ENCODE measurements at places on chromosomes 3 and 15. TPM values are rescaled to one million over a fixed set of nuclear protein-coding genes. Genes with fewer than 3 reads are reported as not detected.

DNA sequence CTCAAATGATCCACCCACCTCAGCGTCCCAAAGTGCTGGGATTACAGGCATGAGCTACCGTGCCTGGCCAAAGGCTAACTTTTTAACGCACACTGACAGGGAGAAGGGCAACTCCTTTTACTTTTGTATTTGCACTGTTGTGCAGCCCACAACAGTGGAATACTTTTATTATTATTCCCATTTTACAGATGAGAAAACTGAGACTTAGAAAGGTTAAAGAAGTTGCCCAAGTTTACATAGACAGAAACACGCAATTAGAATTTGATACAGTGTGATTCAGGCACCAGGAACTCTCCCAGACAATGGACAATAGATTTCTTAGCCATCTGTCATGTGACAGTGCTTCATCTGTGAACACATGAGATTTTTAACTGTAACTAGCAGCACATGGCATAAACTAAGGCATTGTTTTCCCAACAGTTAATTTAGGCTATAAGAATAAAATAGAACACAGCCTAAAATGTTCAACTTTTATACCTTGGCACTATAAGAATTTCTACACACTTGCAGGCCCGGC, 18.8 kb downstream of the STAG1 start:
- no peak overlapping the region for H3K27ac ChIP-seq
- peaks cover 29% of the 10 kb centered on the region for H3K4me1 ChIP-seq
- no peak for DNase-seq
- H3K36me3 ChIP-seq: no peaks in the 10 kb centered on the region
- no peak overlapping the region for H3K4me3 ChIP-seq

GRCh38 chr15:100687582-100688141, 85.3 kb downstream of the ASB7 start:
- H3K4me3 ChIP-seq: no peak overlapping the region
- no peak for DNase-seq
- H3K27ac ChIP-seq: no peak overlapping the region
- no peaks in the 10 kb centered on the region for H3K36me3 ChIP-seq

- no peak overlapping the region for H3K4me3 ChIP-seq
- H3K4me1 ChIP-seq: peaks cover 3% of the 10 kb centered on the region
- no peak overlapping the region for H3K27ac ChIP-seq
- DNase-seq: no peak
Measured at GRCh38 chr3:195761123-195761566, 40.4 kb downstream of the MUC20 start.

GRCh38 chr3:107990926-107991325, 99.9 kb downstream of the CD47 start:
- H3K4me1 ChIP-seq: no peaks in the 10 kb centered on the region
- H3K4me3 ChIP-seq: no peak overlapping the region
- no peak overlapping the region for H3K27ac ChIP-seq
- H3K36me3 ChIP-seq: no peaks in the 10 kb centered on the region
- H3K27me3 ChIP-seq: no peaks in the 10 kb centered on the region

DNA sequence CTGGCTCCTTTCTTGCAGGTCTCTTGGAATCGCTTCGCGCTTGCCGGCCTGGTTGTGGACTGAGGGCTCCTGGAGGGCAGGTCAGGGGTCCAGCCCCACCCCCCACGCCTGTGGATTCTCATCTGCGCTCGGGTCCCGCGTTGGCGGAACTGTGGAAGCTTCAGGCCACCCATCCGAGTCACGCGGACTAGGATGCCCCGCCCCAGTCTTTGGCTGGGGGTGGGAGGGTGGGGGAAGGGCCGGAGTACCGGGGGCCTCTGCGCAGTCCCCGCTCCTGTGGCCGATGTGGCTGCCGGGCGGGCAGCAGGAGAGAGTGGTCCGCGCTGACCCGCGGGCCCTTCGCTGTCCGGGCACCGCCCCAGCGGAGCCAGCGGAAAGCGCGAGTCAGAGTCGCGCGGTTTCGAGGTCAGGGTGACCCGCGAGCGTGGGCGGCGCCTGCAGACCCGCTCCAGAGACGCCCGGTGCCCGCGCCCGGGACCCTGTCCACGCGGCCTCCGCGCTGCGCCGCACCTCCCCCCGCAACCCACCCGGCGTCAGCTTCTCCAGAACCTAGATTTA, 114.2 kb downstream of the KLF13 start:
- no peaks in the 10 kb centered on the region for H3K36me3 ChIP-seq
- peaks cover 9% of the 10 kb centered on the region for H3K4me1 ChIP-seq
- peaks cover 9% of the 10 kb centered on the region for H3K27me3 ChIP-seq
- DNase-seq: peak; percentile 34
- H3K4me3 ChIP-seq: no peak overlapping the region
- H3K27ac ChIP-seq: no peak overlapping the region

DNA sequence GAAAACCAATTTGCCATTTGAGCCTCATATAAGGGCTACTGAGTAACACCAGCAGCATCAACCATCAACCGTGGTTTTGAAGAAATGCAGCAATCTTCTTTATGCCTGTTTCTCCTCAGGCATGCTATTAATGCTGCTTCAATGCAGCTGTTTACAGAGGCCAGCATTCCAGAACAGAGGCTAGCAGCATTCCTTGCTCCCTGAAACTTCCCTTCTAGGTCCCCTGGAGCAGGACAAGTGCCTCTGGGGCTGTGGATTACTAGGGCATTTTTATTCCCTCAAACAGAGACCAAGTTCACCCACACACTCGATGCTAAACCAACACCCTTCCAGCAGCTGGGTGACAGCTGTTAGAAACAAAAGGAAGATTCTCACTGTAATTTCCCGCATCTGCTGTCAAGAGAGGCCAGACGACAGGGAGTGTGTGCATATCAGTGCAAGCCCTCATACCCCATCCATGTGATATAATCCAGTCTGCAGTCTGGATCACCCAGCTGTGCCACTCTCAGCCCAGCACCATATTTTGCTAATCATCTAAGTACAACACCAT, 57.5 kb downstream of the HOMER2 start:
- no peak overlapping the region for H3K27ac ChIP-seq
- no peak overlapping the region for H3K4me3 ChIP-seq
- no peaks in the 10 kb centered on the region for H3K36me3 ChIP-seq
- no peak for DNase-seq

DNA sequence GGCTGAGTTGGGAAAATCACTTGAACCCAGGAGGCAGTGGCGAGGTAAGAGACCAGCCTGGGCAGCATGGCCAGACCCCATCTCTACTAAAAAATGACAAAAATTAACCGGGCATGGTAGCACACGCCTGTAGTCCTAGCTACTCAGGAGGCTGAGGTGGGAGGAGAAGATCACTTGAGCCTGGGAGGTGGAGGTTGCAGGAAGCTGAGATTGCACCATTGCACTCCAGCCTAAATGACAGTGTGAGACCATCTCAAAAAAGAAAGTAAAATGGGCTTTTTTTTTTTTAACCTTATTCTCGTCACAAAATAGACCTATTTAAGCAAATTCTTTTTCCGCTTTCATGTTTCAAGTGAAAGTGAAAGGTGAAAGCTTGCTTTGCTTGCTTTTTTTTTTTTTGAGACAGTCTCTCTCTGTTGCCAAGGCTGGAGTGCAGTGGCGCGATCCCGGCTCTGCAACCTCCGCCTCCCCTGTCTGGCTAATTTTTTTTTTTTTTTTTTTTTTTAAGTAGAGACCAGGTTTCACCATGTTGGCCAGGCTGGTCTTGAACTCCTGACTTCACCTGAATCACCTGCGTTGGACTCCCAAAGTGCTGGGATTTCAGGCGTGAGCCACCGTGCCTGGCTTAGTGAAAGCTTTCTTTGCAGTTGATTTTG, 3.6 kb downstream of the PDIA3 start:
- H3K4me3 ChIP-seq: no peak overlapping the region
- no peak overlapping the region for H3K27ac ChIP-seq
- peaks cover 23% of the 10 kb centered on the region for H3K4me1 ChIP-seq
- H3K27me3 ChIP-seq: peaks cover 7% of the 10 kb centered on the region

GRCh38 chr3:129120254-129121004, 1.2 kb downstream of the RAB43 start:
- peaks cover 5% of the 10 kb centered on the region for H3K27me3 ChIP-seq
- peak; percentile 74 for DNase-seq
- H3K27ac ChIP-seq: peak overlapping the region; percentile 94
- H3K4me1 ChIP-seq: peaks cover 54% of the 10 kb centered on the region
- peak overlapping the region; percentile 98 for H3K4me3 ChIP-seq
- H3K36me3 ChIP-seq: peaks cover 29% of the 10 kb centered on the region

- H3K4me3 ChIP-seq: no peak overlapping the region
- DNase-seq: no peak
- H3K36me3 ChIP-seq: peaks cover 43% of the 10 kb centered on the region
- no peak overlapping the region for H3K27ac ChIP-seq
- peaks cover 6% of the 10 kb centered on the region for H3K27me3 ChIP-seq
Measured at GRCh38 chr15:22939652-22940061, 40.5 kb downstream of the CYFIP1 start.

GRCh38 chr3:59873576-59874230, 823.9 kb upstream of the CFAP20DC start:
- no peaks in the 10 kb centered on the region for H3K4me1 ChIP-seq
- H3K36me3 ChIP-seq: no peaks in the 10 kb centered on the region
- peaks cover 3% of the 10 kb centered on the region for H3K27me3 ChIP-seq
- no peak overlapping the region for H3K27ac ChIP-seq
- no peak overlapping the region for H3K4me3 ChIP-seq
- DNase-seq: no peak

DNA sequence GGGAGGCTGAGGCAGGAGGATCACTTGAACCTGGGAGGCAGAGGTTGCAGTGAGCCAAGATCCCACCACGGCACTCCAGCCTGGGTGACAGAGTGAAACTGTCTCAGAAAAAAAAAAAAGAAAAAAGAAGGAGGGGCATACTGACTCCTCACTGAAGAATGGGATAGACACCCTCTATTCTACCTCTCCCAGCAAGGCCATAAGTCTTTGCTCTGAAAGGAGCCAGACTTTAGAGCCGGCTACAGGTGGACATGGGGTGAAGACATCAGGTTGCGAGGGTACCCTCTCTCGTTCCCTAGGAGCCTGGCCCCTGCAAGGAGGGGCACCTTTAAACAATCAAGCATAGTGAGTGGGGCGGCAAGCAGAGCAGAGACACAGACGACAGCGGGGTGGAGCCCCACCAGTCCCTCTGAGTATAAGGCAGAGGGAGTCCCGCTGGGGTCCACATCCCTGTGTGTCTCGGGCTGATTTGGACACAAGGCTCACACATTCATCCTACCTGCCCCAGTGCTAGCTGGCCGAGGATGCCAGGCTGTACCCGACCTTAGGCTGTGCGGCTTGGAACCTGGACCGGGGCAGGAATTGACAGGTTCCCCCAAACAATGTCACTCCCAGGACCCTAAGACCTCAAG, 1.1 kb downstream of the GRAMD2A start:
- H3K4me1 ChIP-seq: peaks cover 4% of the 10 kb centered on the region
- peaks cover 14% of the 10 kb centered on the region for H3K27me3 ChIP-seq
- no peak for DNase-seq
- peaks cover 33% of the 10 kb centered on the region for H3K36me3 ChIP-seq
- H3K27ac ChIP-seq: no peak overlapping the region
- no peak overlapping the region for H3K4me3 ChIP-seq

GRCh38 chr15:75712668-75713337, at the start of gene CSPG4:
Gene CSPG4, minus strand, starts transcription at chr15:75712848. Its CDS starts 93 bp downstream, at chr15:75712755.
- DNase-seq: peak; percentile 33
- H3K4me1 ChIP-seq: no peaks in the 10 kb centered on the region
- H3K36me3 ChIP-seq: no peaks in the 10 kb centered on the region

GRCh38 chr3:135864060-135864459, 101.5 kb upstream of the PPP2R3A start:
- H3K4me1 ChIP-seq: no peaks in the 10 kb centered on the region
- H3K4me3 ChIP-seq: no peak overlapping the region
- no peak overlapping the region for H3K27ac ChIP-seq

DNA sequence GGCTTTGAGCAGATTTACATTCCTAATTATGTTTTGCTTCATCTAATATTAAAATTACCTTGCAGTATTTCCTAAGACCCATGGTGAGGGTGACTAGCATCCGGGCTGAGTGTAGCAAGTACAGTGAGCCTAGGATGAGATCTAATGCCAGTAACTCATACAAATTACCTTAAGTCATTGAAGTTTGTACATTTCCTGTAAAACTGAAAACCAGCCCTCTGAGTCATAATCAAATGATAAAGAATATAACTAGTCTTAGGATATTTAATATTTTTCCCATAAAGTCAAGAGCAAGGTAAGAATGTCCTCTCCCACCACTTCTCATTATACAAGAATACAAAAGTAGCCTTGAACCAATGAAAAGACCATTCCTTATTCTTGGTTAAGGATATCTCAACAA, 54.8 kb upstream of the CHRM5 start:
- no peak for DNase-seq
- no peak overlapping the region for H3K27ac ChIP-seq
- H3K36me3 ChIP-seq: no peaks in the 10 kb centered on the region
- peaks cover 1% of the 10 kb centered on the region for H3K27me3 ChIP-seq
- H3K4me1 ChIP-seq: peaks cover 3% of the 10 kb centered on the region
- no peak overlapping the region for H3K4me3 ChIP-seq

- H3K4me3 ChIP-seq: no peak overlapping the region
- H3K4me1 ChIP-seq: peaks cover 4% of the 10 kb centered on the region
- H3K27me3 ChIP-seq: peaks cover 4% of the 10 kb centered on the region
- H3K36me3 ChIP-seq: no peaks in the 10 kb centered on the region
Measured at GRCh38 chr15:87902772-87903426, 353.6 kb downstream of the NTRK3 start.

GRCh38 chr3:105062853-105063252, 303.9 kb upstream of the ALCAM start:
- no peak overlapping the region for H3K27ac ChIP-seq
- no peaks in the 10 kb centered on the region for H3K27me3 ChIP-seq
- H3K4me3 ChIP-seq: no peak overlapping the region
- no peaks in the 10 kb centered on the region for H3K36me3 ChIP-seq

DNA sequence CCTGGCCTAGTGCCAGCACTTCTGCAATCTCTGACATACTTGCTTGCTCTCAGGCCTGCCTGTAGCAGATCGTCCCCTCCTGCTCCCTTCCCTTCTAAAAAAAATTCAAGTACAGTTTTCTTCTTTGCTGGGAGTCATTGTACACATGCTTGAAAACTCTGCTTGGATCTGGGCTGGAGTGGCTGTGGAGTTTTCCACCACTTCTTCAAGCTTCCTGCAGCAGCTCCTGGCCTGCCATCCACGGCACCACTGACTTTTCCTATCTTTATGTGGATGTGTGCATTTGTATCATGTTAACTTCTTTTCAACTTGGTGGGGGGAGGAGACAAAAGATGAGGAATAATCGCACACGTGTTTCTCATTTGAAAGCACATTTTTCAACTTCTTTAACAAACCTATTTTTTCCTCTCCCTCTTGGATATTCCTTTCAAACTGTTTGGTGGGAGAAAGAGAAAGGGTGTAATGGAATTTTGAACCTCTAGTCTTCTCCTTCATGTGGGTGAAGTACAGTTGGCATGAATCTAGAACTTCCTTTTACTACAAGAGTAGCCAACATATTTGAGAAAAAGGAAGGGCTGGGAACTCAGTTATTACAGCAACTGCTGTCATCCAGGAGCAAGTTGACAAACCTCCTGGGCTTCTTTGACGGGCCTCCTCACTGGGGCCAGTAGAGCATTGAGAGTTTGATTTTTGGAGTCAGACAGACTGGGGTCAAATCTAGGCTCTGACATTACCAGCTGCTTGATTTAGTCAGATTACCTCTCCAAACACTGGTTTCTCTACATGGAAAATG, 61.2 kb upstream of the LRTM1 start:
- H3K4me1 ChIP-seq: peaks cover 26% of the 10 kb centered on the region
- H3K27me3 ChIP-seq: no peaks in the 10 kb centered on the region
- no peak for DNase-seq
- no peaks in the 10 kb centered on the region for H3K36me3 ChIP-seq
- H3K4me3 ChIP-seq: no peak overlapping the region

GRCh38 chr15:36079021-36079420, 500.4 kb upstream of the CDIN1 start:
- H3K4me1 ChIP-seq: no peaks in the 10 kb centered on the region
- no peaks in the 10 kb centered on the region for H3K36me3 ChIP-seq
- no peak for DNase-seq

ZBTB11 gene
- 13.0 TPM for total RNA-seq

PLCH1 gene
- total RNA-seq: 20.9 TPM

THRB gene
- total RNA-seq: 0.38 TPM

LDHAL6B gene
- total RNA-seq: not detected

MUSTN1 gene
- 1.1 TPM for total RNA-seq

SCN5A gene
- total RNA-seq: 1.4 TPM

SPPL2A gene
- 62.2 TPM for total RNA-seq

THAP10 gene
- 1.9 TPM for total RNA-seq

Measured in endothelial cell (in vitro differentiated cells).